ENCODE measurements at places on chromosomes 6 and 20.

DNA sequence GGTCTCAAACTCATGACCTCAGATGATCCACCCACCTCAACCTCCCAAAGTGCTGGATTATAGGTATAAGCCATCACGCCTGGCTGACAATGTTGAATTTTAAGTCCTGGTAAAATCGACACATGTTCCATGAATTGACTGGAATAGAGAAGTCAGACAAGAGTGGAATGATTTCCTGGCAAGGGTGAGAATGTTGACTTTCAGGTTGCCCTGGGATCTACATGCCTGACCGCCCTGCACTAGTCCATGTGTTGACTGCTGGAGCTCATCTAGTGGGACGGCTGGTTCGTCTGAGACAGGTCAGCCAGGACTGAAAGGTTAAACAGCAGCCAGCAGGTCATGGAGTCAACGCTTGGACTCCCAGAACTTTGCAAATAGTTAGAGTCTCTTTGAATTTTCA, 88.8 kb downstream of the SASH1 start:
- DNase-seq, result no peak

GRCh38 chr6:116931456-116931855, 54.4 kb downstream of the RFX6 start:
- DNase-seq, result no peak

DNA sequence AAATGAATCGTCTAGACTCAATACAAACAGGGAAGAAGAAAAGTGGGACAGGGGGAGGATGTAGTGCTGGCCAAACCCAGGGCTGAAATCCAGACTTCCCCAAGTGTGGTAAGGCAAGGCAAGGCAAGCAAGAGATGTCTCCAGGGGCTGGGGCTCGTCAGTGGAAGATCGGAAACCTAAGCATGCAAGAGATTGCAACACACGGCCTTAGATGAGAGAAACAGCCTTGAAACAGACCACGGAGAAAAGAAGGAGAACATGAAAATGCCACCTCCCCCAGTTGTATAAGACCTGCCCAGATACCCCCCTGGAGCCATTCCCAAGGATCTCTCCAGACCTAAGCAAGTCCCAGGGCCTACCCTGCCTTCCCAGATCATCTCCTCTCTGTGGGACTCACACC, 20.0 kb downstream of the VEGFA start:
- no peak for DNase-seq

DNA sequence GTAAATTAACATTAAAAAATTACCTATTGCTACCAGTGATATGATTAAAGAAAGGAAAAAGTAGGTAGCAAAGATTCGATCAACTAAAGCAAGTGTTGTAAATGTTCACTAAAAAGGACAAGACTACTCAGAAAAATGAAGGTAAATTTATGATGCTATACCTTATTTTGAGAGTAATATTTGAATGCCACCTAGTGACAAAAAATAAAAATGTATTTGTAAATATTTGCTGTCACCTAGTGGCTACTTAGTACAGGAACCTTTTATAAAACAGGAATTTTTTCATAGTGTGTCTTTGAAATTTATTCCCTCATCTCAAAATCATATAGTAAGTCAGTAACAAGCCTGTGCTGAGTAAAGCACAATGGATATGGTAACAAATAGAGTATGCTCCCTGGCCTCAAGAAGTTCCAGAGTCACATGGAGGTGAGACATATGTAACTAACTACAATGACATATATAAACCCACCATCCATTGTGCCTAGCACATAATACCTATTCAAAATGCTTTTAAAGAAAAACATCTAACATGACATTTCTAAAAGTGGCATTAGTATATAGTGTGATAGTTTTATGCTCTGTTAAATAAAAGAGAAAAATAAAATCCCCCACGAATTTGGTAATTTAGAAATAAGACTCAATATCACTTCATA, 193.1 kb upstream of the SIM1 start:
- DNase-seq, result no peak

- DNase-seq, result no peak
These were observed 50.8 kb downstream of the IL22RA2 start for GRCh38 chr6:137122612-137123011.

DNA sequence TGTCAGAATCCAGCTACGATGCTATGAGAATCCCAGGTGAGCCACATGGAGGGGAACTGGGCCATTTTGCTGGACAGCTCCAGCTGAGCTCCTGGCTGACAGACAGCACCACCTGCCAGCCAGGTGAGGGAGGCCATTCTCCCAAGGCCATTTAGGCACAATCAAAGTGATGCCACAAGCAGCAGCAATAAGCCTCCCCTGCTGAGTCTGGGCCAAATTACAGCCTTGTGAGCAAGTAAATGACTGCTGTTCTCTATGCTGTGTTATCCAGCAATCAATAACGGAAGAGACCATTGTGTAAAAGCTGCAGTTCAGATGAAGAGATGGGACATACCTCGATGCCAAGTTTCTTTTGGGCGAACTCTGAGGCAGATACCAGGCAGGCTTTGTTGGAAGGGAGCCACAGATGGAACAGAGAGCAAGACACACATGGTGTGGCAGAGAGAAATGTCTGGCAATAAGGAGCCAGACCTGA, 14.0 kb upstream of the SCGN start:
- DNase-seq, result no peak

DNA sequence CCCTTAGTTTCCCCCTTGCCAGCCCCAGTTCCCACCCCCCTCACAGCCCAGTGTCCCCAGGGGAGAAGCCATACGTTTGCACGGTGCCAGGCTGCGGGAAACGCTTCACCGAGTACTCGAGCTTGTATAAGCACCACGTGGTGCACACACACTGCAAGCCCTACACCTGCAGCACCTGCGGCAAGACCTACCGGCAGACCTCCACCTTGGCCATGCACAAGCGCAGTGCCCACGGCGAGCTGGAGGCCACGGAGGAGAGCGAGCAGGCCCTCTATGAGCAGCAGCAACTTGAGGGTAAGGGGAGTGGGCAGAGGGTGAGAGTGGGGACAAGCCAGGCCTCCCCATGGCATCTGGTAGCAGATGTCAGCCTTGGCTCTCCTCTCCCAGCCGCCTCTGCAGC, 5.1 kb upstream of the DEF6 start:
- no peak for DNase-seq

GRCh38 chr6:22632581-22633145, 63.3 kb downstream of the HDGFL1 start:
- DNase-seq, result no peak

- DNase-seq, result no peak
These were observed 113.5 kb downstream of the SMOC2 start for GRCh38 chr6:168554472-168554871.

GRCh38 chr20:40632346-40632976, 56.6 kb downstream of the MAFB start:
- no peak for DNase-seq

DNA sequence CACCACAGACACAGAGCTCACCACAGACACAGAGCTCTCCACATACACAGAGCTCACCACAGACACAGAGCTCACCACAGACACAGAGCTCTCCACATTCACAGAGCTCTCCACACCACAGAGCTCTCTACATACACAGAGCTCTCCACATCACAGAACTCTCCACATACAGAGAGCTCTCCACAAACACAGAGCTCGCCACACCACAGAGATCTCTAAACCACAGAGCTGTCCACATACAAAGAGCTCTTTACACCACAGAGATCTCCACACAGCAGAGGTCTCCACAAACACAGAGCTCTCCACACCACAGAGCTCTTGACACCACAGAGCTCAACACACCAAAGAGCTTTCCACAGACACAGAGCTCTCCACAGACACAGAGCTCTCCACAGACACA, 55.8 kb downstream of the ERMARD start:
- DNase-seq, result no peak

DNA sequence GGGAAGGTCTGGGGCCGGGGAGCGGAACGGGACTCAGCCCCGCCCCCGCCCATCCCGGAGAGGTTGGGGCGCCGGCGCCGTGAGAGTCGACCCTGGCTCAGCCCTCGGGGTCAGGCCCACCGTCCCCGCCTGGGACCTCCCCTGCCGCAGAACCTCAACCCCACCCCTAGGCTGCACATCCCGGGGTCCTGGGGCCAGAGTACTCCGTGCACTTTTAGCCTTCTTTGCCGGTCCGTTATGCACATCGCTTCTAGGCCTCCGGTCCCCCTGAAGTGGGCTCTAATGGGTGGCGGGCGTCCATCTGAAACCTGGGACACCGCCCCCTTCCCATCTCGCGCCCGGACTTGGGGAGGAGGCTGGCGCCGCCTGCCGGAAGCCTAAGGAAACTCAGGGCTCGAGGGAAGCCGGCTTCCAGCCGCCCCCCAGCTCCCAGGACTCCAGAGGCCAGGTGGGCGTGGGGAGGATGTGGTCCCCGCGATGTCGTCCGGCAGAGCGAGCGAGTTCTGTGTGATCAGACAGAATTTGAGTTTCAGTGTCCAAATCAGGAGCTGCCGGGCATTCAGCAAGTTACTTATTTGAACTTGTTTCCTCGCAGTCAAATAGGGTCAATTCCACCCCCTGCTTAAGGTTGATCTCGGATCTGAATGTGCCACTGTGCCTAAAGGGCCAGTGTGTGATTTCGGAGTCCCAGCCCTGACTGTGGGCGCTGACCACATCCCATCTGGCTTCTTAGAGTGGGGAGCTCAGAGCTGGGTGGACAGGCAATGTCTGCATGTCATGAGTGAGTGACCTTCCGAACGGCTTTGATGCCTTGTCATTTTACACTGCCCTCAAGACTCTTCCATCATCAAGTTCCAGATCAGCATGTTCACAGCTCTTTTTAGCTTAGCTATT, 47.6 kb downstream of the CPXM1 start:
- peak; percentile 39 for DNase-seq

DNA sequence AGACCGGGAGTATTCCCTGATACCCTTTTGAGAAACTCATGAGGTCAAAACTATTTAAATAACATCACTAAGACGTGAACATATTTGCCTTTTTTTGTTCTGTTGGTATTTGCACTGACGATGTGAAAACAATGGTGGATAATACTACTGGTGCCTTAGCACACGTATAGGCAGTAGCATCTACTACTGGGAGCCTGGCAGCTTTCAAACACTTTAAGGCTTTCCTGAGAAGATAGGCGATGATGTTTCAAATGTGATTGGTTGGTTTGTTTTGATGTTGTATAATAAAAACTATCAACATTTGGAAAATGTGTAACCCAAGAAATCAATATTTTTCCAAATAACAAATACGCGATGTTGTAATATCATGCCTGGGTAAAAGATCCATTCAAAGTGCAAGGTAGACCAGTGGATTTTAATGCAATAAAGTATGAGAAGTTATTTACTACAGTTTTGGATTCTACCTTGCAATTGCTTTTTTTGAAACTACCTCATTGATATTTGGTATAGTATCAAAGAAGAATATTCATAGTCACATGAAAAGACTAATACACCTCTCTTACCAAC, 166.2 kb downstream of the FRK start:
- DNase-seq, result no peak

- DNase-seq, result no peak
These were observed 3.4 kb upstream of the DACT2 start for GRCh38 chr6:168322966-168323365.

- no peak for DNase-seq
These were observed 345.4 kb downstream of the CD109 start for GRCh38 chr6:74041420-74041819.

GRCh38 chr6:36402481-36402880, 15.0 kb upstream of the ETV7 start:
- no peak for DNase-seq

- peak; percentile 73 for DNase-seq
These were observed 6.3 kb downstream of the TNFAIP3 start for GRCh38 chr6:137873273-137873762.

GRCh38 chr6:42260972-42261371, 43.3 kb upstream of the MRPS10 start:
- DNase-seq, result no peak

GRCh38 chr6:13538084-13538483, 36.3 kb upstream of the SIRT5 start:
- no peak for DNase-seq

All from left colon (tissue), 2 donors.